NCI-H1092 treated with DMSO at 0.1 percent for 48 hours (cell line): ENCODE measurements at places on chromosomes 5 and 9.
A peak's percentile ranks its signal among the peaks of the same experiment; 100 is the strongest.

- DNase-seq, result no peak
Observed at GRCh38 chr5:175701797-175702196, 43.9 kb downstream of the HRH2 start.

DNA sequence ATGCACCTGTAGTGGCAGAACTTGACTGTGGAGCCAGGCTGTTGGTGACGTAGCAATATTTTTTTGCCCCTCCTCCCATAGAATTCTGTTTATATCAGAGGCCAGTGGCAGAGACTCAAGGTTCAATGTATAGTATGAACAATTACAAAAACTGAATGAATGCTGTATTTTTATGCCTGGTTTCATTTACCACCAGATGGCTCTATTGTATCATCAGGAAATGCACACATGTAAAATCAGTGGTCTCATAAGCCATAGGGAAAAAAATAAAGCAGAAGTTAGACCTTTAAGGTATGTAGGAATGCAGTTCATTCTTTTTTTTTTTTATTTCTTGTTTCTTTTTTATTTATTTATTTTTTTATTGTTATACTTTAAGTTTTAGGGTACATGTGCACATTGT is 43.6 kb downstream of the CCDC192 start:
- peak; percentile 1 for DNase-seq

- no peak for DNase-seq
Observed at GRCh38 chr9:76643399-76644117, 120.7 kb upstream of the PCA3 start.

DNA sequence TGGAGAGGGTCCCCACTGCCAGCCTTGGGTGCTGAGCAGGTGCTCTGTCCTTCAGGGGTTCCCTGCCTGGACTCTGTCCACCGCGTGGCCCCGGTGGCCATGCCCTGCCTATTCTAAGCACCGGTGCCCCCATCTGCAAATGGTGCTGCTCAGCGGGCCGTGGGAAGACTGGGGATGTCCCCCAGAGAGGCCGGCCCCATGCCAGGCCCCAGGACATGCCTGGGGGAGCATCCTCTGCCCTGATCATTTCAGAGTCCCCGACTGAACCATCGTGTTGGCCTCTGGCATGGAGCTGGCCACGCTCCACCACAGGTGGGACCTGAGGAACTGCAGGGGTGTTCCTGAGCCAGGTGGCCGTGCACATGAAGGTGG is 64.7 kb downstream of the RXRA start:
- no peak for DNase-seq

- DNase-seq, result no peak
Observed at GRCh38 chr5:134503937-134504437, 21.5 kb upstream of the JADE2 start.

- DNase-seq, result no peak
Observed at GRCh38 chr5:91121347-91121993, 261.6 kb downstream of the ARRDC3 start.

DNA sequence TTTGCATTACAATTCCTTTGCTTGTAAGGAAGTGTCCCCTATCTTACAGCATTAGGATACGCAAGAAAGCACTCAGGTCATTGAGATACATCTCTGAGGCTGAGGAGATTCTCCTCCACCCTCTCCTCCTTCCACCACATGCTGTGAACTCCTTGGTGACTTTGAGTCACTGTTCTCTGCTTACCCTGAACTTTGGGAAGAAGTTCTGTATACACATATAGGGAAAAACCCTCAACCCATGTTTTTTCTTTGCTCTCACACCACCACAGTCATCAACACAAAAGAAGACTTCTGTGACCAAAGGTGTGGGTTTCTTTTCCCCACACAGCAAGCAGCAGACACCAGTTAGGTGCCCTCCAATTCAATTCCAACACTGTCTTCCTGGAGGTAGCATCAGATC is 38.1 kb downstream of the CNOT6 start:
- DNase-seq, result no peak

DNA sequence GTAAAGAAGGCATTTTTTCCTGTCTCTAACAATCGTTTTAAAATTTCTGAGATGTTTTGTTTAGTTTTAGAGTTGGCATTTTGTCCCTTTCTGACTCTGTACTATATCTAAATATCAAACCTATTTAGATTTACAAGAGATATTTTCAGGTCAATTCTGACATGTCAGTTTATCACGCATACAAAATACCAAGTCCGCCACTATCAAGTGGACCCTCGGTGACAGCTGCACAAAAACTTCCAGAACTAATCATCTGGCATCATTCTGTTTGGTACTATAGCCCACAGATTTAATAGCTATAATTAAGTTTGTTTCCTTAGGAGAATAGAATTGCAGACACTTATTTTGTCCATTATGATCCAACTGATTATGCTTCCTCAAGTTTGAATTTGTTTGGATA is 1278.2 kb downstream of the CDH12 start:
- peak; percentile 6 for DNase-seq

DNA sequence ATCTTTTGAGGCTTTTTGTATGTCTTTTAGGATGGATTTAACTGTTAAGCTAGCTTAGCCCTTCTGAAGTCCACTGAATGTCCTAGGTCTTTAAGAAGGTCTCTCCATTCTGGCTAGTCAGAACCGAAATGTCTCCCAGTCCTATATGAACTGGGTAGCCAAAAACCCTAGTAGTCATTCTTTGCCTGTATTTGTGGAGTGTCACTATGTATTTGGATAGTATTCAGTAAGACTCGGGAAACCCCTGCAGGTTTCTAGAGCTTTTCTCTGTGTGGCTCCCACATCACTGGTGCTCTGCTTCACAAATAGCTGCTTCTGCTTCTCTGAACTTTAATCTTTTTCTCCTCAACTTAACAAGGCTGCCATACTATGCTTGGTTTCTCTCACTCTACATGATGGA is 68.0 kb downstream of the RIC1 start:
- DNase-seq, result no peak

GRCh38 chr9:32010322-32010721 is 374.1 kb upstream of the ACO1 start:
- DNase-seq, result no peak

DNA sequence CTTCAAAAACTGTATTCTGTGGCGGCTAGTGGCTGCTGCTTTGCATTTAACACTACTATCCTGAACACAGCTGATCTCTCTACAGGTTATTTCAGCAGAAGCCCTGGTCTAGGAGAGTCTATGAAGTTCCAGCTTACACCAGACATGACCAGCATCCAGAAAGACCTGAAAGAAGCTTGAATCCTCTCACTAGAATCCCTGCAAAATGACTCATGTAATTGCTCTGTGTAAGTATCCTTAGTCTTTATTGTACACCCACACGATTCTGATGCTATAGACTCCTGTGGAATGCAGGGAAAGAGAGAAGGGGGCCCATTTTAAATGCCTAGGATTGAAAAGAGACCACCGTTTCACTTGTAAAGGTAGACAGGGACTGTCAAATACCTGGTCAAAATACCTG is 859 bp upstream of the GRIA1 start:
- no peak for DNase-seq

DNA sequence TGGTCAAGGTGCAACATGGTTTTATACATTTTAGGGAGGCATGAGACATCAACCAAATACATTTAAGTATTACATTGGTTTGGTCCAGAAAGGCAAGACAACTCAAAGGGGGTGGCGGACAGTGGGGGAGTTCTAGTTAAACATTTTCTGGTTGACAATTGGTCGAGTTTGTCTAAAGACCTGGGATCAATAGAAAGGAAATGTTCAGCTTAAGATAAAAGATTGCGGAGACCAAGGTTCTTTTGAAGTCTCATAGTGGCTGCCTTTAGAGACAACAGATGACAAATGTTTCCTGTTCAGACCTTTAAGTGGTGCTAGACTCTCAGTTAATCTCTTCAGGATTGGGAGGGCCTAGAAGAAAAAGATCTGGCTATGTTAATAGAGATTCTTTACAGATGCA is 47.7 kb upstream of the TTC39B start:
- DNase-seq, result no peak

DNA sequence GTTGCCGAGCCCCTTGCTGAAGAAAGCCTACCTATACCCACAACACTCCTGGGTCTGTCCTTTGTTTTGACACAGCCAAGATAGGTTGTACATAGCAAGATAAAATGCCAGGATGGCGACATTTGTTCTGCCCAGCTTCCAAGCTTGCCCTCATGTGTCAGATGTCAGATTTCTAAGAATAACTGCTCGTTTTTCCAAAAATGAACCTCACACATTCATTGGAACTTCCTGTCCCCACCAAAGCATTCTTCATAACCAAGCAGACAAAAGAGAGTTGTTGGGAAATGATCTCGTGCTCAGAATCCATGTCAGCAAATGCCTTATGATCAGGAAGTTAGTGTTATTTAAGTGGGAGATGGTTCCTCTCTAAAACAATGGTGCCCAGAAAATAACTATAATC is 210.1 kb downstream of the ZNF608 start:
- no peak for DNase-seq

GRCh38 chr5:122183788-122184170 is 54.4 kb downstream of the ZNF474 start:
- no peak for DNase-seq

DNA sequence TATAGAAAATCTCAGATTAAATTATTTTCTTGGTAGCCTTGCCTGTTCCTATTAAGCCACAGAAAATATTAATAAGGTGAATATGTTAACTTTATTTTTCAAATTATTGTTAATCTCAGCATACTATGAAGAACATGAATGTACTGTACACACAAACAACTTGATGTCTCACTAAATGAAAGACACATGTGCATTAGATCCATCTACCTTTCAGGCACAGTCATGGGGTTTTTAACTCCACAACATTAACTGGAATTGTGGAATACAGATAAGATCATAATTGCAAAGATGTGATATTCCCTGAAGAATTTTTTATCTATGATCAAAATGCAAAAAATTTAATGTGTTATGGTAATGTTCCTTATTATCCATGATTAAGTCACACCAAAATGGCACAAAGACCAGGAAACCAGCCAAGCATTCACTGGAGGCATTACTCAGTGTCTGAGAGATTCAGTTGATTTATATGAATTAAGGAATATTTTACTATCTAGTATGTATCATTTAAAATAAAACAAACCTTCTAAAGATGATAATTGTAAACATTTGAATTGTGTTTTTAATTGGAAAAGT is 150.0 kb upstream of the VCAN start:
- no peak for DNase-seq

DNA sequence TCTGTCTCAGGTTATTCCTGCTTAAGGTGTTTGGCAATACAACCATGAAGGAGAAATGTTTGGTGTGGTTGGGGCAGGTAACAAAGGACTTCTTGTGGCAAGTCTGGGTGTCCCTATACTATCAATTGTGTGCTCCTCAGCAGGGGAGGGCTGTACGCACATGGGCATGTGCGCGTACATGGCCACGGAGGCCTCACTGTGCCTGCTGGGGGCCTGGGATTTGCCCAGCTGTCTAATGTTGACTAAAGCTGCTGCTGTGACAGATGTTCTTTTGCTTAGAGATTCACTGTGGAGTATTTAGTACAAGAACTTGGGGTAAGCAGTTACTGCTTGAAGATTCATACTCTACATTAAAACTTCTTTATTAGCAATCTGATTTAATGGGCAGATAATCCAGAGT is 97.5 kb downstream of the HSPA4 start:
- no peak for DNase-seq

GRCh38 chr5:90017239-90017638 is 392.3 kb downstream of the CETN3 start:
- no peak for DNase-seq

DNA sequence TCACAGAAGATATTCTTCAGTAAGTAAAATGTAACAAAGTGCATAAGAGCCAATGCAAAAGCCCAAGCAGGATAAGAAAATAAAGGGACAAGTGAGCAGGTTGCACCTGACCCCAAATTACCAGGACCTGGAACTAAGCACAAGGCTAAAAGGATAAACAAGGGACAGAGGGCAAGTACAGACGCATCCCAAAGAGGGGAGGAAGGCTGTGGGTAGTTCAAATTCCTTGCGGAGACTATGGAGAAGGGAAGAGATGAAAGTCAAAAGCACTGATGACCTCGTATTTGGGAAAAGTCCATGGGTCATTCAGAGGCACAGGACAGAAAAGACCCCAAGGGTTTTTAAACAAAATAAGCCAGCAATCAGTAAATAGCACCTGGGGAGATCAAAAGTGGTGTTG is 11.8 kb downstream of the ELAVL2 start:
- DNase-seq, result no peak

GRCh38 chr5:20446121-20446520 is 458.1 kb upstream of the CDH18 start:
- no peak for DNase-seq

DNA sequence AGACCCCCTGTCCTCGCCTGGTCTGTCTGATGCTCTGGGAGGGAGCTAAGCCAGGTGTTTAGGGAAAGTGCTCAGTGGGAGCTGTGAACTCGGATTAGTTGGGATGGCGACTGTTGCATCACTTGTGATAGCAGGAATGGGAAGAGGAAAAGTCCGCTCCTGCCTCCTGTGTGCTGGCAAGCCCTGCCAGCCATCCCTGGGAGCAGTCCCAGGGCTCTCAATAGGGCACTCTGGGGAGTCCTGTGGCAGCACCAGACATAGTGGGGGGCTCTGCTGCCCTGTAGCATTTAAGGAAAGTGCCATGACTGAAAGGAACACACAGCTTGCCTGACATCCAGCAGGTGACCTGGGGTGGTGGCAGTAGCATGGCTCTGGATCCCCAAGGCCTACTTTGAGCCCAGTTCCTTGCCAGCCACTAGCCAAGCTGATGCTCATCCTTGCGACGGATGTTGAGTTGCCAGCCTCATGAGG is 81.5 kb downstream of the AMBP start:
- no peak for DNase-seq

GRCh38 chr9:91157883-91158282 is 203.8 kb downstream of the AUH start:
- DNase-seq, result no peak

DNA sequence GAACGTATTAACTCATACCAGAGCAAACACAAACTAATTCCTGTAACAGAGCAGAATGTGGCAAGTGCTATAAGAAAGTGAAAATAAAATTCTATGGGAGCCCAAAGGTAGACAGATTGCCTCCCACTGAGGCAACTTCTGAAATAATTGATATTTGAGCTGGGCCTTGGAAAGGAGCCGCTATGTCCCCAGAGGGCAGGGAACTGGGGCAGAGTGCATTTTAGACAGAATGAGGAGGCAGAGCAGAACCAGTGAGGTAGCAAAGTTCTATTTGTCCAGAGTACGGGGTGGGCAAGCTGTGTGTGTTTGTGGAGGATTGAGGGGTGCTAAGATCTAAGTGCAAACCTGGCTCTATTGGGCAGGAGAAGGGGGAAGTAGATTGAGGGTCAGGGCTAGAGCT is 19.8 kb downstream of the CDO1 start:
- no peak for DNase-seq

GRCh38 chr9:18985996-18986395 is 47.0 kb downstream of the SAXO1 start:
- DNase-seq, result no peak

DNA sequence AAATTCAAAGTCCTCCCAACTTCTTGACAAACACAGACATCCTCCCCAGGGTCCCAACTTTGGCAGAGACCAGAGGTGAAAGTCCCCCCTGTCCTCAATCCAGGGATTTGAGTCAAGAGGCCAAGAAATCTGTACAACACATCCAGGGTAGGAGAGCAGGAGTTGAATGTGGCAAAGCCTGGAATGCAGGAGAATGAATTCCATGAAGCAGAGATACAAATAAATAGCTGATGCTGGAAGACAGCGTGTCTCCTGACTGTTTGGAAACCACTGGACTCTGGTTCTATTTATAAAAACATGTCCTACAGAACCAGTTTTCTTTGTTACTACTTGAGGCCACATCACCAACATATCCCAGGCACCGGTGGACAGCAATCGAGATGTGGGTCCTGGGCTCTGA is 43.7 kb upstream of the SLIT3 start:
- no peak for DNase-seq
